A549 treated with Mapracorat at 1 μM for 4 hours (cell line): ENCODE measurements at places on chromosomes 12 and 14. TPM values are rescaled to one million over a fixed set of nuclear protein-coding genes. Genes with fewer than 3 reads are reported as not detected.

Gene RNASE4
- total RNA-seq = 6.0 to 9.3 TPM (median 6.5 TPM) in 5 replicates

Gene PAPLN
- 5.4 to 6.5 TPM (median 6.1 TPM) in 5 replicates for total RNA-seq

Gene CLEC1B
- total RNA-seq = not detected in 5 replicates

Gene KLHL33
- not detected in 5 replicates for total RNA-seq

Gene ALX1
- 4.1 to 5.1 TPM (median 4.8 TPM) in 5 replicates for total RNA-seq

Gene P2RX2
- total RNA-seq = not detected in 5 replicates

Gene CCDC184
- total RNA-seq = 2.6 to 3.8 TPM (median 3.2 TPM) in 5 replicates
